ENCODE measurements at places on chromosomes 3 and 15.

GRCh38 chr3:115788921-115789470, 165.7 kb downstream of the GAP43 start:
- no peak for DNase-seq

GRCh38 chr3:100891033-100891432, 102.2 kb downstream of the ABI3BP start:
- DNase-seq, result no peak

DNA sequence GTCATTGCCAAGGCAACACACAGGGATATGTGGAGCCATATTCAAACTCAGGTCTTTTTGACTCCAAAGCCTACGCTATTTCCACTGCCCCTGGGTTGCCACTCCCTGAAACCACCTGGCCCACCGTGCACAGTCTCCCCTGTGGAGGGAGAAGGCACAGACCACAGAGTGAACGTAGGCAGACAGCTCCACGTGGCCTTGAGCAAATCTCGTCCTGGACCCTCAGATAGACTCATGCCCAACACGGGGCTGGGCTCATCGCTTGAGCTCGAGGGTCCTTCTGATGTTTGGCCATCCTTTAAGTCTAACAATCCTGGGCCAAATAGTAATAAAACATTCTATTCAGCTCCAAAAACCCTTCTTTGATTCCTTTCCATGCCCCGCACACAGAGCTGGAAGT, 72.0 kb downstream of the CPN2 start:
- no peak for DNase-seq

- no peak for DNase-seq
Measured at GRCh38 chr3:184682671-184683070, 29.2 kb downstream of the MAGEF1 start.

DNA sequence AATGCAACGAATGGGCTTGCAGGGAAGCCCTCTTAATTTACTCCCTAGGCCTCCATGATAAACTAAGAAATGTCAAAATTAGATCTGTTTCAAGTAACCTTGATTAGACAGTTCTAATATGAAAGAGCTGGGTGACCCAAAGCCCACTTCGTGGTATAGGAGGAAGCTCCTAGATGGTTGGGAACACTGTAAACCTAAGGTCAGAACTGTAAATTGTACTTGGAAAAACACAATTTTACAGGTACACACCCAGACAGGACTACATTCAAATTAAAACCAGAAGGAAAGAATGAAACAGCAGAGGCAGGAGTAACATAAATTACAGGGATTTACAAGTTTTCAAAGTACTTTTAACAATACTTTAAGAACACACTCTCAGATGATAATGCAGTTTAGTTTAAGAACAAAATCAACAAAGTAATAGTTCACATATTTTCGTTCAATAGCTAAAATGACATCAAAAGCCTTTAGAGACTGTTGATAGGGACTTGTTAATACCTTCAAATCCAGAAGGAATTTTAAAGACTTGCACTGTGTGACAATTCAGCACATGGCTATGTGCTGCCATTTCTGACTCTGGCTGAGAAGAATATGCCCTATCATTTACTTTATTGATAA, 18.4 kb downstream of the ISL2 start:
- no peak for DNase-seq

- no peak for DNase-seq
Measured at GRCh38 chr15:52557274-52557641, 11.6 kb downstream of the ARPP19 start.

- DNase-seq, result no peak
Measured at GRCh38 chr3:111692593-111693552, 97.7 kb upstream of the ZBED2 start.

- no peak for DNase-seq
Measured at GRCh38 chr3:62229908-62230307, 143.4 kb downstream of the FEZF2 start.

GRCh38 chr3:151145713-151146070, 57.3 kb downstream of the GPR171 start:
- no peak for DNase-seq

GRCh38 chr3:127096256-127097071, 96.5 kb upstream of the PRR23E start:
- no peak for DNase-seq

DNA sequence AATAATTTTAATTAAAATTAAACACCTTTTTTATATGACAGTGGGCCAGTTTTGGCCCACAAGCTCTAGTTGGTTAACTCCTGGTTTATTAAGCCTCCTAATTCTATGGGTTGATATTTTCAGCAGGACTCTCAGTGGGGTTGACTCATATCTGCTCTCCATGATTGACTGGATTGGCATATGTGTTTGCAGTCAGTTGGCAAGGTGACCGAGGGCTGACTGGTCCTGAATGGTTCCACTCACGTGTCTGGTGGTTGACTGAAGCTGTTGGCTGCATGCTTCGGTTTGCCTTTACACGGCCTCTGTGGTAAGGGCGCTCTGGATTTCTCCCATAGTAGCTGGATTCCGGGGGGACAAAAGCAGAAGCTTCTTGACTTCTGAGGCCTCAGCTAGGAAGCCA, 65.3 kb upstream of the ZNF280D start:
- no peak for DNase-seq

- no peak for DNase-seq
Measured at GRCh38 chr15:100900136-100900794, 18.9 kb upstream of the LRRK1 start.

DNA sequence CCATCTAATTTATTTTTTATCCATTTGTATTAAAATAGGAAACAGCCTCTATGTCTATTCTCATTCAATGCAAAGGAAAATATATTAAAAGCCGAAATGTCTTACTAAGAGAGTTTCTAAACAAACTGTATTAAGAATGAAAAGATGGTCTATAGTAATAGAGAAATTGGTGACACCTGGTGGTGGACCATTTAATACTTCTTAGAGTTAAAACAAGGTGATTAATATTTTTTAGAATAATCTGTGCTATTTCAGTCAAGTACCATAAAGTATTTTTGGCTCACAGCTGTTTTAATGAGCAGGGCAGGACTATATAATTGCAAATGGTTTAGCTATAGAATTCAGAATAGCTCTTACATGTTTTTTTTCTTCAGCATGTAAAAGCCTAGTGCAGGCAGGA, 55.7 kb downstream of the SYNPR start:
- no peak for DNase-seq

DNA sequence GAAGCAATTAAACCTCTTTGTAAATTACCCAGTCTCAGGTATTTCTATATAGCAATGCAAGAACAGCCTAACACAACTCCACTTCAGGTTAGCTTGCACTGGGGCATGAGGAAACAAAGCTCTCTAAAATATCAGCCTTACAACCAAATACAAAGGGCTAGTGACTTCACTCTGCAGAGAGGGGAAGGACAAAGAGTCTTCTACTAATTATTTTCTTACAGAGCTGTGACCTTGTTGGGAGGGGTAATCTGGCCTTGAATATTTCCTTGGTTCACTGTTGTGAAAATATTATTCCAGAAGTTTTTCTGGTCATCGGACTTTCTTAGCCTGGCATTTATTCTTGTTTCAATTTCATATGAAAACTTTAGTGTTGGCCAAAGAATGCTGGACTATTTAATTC, 334.4 kb upstream of the CTNNB1 start:
- no peak for DNase-seq

DNA sequence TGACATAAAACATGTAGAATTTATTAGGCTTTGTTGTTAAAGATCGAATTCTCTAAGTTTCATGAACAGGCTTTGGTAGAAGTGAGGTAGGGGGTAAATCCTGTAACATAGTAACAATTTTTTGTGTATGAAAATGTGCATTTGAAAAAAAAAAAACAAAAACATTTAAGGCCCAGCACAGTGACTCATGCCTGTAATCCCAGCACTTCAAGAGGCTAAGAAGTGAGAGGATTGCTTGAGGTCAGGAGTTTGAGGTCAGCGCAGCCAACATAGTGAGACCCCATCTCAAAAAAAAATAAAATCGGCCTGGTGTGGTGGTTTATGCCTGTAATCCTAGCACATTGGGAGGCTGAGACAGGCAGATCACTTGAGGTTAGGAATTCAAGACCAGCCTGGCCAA, 26.8 kb upstream of the PPP4R2 start:
- no peak for DNase-seq

DNA sequence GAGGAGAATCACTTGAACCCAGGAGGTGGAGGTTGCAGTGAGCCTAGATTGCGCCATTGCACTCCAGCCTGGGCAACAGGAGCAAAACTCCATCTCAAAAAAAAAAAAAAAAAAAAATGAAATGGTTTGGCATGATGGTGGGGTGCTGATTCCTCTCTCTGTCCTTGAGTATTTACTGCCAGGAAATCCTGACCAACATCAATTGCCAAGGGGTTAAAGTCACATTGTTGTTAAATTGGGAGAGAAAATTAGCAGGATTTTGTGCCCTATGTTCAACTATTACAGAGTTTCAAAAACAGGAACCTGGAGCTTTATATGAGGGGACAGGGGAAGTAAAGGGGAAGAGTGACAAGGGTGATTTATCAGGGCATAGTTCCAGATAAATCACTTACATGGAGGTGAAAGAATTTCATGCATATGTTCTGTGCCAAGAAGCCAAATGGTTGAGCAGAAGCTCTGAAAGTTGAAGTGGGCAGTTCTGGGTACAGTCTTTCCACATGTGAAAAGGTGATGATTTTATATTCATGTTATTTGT, 70.5 kb upstream of the TSEN2 start:
- DNase-seq, result no peak

- no peak for DNase-seq
Measured at GRCh38 chr3:77244981-77245380, 205.1 kb downstream of the ROBO2 start.

GRCh38 chr3:46931631-46932331, 44.8 kb downstream of the CCDC12 start:
- no peak for DNase-seq

DNA sequence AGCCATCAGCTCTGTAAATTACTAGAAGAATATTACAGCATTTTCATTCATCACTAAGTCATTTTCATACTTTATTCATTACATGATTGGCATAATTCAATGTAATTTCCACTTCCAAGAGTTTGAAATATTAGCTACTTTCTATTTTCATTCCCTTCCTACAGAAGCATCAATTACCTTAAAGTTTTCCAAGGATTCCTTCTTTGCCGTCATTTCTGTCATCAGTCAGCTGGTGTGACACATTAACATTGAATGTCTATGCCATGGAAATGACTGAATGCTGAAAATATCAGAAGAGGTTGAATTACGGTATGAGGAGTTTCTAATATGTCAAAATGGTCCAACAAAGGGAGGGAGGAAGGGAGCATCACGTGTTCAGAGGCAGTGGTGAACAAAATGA, 718.2 kb upstream of the GRM7 start:
- DNase-seq, result no peak

- no peak for DNase-seq
Measured at GRCh38 chr15:36831904-36832287, 252.5 kb downstream of the CDIN1 start.

- DNase-seq, result no peak
Measured at GRCh38 chr3:71783152-71783551, 1.8 kb downstream of the PROK2 start.

DNA sequence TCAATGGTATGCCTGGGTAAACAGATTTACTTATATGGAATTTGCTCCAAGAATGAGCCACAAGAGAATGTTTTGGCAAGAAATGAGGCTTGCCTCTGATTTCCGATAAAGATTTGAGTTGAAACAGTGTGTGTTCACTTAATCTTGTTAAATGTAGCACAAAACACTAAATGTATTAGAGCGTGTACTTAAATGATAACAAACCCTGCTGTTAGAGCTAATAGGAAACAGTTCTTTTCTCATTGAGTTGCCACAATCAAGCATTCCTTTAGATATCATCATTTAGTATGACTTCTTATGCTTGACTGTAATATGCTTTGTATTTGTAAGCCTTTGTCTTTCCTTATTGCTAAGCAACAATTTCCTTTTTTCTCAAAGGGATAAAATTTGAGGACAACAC, 353.6 kb upstream of the ZNF717 start:
- no peak for DNase-seq

DNA sequence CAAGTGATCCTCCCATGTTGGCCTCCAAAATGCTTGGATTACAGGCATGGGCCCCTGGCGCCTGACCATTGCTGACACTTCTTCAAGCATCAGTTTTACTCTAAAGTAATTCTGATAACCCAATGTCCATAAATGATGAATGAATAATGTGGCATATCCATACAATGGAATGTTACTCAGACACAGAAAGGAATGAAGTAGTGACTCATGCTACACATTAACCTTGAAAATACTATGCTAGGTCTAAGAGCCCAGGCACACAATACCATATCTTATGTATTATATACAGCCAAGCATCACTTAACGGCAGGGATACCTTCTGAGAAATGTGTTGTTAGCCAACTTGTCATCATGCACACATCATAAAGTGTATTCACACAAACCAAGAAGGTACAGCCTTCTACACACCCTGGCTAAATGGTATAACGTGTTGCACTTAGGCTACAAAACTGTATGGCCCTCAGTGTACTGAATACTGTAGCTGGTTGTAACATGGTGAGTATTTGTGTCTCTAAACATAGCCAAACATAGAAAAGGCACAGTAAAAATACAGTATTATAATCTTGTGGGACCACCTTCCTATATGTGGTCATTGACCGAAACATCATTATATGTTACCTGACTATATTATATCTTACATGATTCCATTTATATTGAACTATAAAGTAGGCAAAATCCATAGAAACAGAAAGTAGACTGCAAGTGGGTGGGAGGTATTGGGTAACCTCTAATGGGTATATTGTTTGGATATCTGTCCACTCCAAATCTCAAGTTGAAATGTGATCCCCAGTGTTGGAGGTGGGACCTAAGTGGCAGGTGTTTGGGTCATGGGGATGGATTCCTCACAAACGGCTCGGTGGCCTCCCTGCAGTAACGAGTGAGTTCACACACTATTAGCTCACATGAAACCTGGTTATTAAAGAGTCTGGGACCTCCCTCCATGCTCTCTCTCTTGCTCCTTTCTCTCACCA, 31.4 kb downstream of the MKRN2 start:
- DNase-seq, result no peak

- DNase-seq, result no peak
Measured at GRCh38 chr3:10520072-10520471, 14.7 kb upstream of the ATP2B2 start.

DNA sequence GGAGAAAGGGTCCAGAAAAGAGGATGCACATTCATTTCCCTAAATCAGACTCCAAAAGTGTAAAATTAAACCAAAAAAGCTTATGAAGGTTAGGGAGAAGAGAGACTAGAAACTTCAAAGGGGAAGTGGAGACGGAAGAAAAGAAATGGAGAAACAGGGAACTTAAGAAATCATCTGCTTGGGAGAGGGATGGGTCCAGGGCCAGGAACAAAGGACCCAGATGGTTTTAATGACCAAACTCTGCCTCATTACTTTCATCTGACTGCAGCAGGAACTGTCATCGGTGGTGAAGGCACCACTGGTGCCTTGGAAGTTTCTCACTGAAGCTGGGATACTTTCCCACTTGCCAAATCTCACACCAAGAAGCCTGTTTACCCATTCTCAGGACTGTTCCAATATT, 70.5 kb upstream of the SLC4A7 start:
- no peak for DNase-seq
